ENCODE measurements at places on chromosomes 11 and 22.

GRCh38 chr11:129894278-129895125 lies 876 bp downstream of the NFRKB start:
- peak; percentile 11 for DNase-seq

DNA sequence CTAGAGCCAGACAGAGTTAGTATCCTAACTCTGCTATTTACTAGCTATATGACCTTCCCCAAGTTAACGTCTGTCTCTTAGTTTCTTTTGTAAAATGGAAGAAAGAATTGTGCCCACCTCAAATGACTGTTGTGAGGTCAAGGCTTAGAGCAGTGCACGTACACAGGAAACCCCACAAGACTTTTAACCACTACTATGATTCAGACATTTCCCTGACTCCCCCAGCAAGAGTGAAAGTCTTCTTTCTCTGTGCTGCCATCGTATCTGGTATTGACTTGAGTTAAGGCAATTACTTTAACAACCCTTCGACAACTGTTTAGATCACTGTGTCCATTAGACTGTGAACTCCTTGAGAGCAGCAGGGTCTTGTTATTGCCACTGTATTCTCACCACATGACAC lies 2.6 kb upstream of the OR52W1 start:
- DNase-seq: no peak

GRCh38 chr11:74775762-74776161 lies 27.1 kb downstream of the RNF169 start:
- no peak for DNase-seq

DNA sequence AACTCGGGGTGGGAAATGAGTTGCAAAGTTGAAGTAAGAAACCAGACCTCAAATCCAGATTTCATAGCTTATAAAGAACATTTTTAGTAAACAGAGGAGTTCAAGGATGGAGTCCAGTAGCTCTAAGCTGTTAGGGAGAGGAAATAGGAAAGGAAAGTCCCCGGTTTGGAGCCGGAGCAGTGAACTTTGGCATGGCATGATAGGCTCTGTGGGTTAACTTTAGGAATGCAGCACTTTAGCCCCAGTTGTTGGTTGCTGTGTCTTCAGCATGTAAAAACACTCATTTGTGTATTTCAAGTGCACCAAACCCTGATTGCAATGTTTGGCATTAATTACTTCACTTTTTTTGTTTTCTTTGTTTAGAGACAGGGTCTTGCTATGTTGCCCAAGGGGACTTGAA lies 8.6 kb upstream of the PIK3IP1 start:
- no peak for DNase-seq

GRCh38 chr11:17397311-17398002 lies 9.0 kb upstream of the KCNJ11 start:
- no peak for DNase-seq

DNA sequence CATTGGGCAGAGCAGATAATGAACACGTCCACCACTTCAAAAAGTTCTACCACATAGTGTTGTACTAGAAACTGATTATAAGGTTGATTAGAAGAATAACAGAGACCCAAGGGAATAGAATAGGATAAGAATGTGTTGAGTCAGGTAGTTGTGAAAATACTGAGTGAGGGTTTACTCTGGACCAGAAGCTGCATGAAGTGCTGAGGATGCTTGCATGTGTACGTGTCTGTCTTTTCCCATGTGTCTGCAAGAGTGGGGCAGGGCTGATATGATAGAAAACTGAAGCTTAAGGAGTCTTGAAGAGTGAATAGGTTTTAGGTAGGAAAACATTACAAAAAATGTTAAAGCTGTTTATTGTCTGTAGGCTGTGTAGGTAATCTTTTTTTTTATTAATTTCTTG lies 20.6 kb downstream of the TRPC6 start:
- DNase-seq: no peak

- no peak for DNase-seq
Measured at GRCh38 chr22:50498322-50498890, 9.1 kb downstream of the LMF2 start.

DNA sequence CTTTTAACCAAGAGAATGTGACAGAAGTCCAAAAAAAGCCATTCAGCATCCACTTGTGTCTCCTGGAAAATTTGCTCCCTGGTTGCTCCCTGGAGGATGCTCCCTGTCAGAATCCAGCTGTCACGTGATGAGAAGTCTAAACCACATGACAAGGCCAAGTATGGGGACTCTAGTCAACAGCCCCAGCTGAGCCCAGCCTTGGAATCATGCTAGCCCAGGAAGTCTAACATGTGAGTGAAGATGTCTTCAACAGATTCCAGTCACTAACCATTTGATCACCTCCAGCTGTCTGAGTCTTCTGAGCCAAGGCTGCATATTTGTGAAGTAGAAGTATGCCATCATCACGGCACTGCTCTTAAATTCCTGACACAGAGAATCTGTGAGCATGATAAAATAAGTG lies 4.2 kb downstream of the OR56B4 start:
- no peak for DNase-seq

GRCh38 chr22:30863081-30863833 lies 105.3 kb downstream of the MORC2 start:
- DNase-seq: no peak

DNA sequence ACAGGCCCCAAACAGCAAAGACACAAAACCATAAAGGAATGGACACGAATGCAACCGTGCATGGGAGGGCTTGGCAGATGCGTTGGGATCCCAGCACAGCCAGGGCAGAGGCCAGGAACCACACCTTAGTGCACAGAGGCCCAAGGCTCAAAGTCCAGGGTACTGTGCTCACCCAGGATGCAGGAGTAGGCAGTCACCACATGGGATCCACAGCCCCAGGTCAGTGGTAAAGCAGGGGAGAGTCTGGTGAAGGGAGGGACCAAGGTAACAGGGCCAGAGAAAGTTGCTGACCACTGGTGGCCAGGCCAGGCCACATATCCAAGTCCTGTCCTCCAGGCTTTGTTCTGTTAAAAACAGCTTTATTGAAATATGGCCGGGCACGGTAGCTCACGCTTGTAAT lies 6.5 kb upstream of the CERK start:
- no peak for DNase-seq

GRCh38 chr11:64518928-64519327 lies 72.1 kb upstream of the SLC22A12 start:
- no peak for DNase-seq

DNA sequence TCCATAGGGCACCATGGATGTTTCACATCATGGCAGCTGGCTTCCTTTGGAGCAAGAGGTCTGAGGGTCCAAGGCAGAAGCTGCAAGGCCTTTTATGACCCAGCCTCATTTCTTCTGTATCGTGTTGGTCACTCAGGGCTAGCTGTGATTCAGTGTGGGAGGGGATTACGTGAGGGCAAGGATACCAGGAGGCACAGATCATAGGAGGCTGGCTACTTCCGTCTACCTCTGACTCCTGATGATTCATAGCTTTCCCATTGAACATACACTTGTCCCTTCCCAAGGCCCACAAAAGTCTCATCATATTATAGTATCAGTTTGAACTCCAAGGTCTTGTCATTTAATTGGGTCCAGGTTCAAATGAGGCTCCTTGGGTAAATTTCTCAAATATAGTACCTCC lies 135.3 kb upstream of the ZBED5 start:
- no peak for DNase-seq

GRCh38 chr11:116511684-116512083 lies 261.1 kb downstream of the BUD13 start:
- DNase-seq: no peak

- DNase-seq: no peak
Measured at GRCh38 chr11:116042146-116042545, 537.9 kb upstream of the CADM1 start.

DNA sequence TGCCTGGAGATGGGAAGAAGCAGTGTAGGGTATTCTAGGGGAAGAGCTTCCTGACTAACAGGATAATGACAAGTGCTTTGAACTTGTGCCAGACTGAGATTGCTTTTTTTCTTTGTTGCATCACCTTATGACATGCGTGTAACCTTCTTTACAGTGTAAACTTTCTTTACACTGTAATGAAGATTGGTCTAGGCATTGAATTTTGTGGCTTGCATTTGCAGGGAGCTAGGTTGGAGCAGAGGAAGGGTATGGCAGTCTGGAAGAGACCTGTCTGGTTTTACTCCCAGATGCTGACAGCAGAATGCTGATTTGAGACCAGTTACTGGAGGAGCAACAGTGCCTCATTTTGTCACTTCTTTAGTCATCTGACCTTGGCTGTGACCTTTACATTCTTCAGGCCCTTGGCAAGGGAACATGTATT lies 5.6 kb downstream of the DDB2 start:
- no peak for DNase-seq

- DNase-seq: no peak
Measured at GRCh38 chr22:26898946-26899605, 241.7 kb downstream of the MIAT start.

- DNase-seq: no peak
Measured at GRCh38 chr11:606245-606644, 9.5 kb downstream of the IRF7 start.

- no peak for DNase-seq
Measured at GRCh38 chr11:71465054-71465453, 12.1 kb downstream of the NADSYN1 start.

DNA sequence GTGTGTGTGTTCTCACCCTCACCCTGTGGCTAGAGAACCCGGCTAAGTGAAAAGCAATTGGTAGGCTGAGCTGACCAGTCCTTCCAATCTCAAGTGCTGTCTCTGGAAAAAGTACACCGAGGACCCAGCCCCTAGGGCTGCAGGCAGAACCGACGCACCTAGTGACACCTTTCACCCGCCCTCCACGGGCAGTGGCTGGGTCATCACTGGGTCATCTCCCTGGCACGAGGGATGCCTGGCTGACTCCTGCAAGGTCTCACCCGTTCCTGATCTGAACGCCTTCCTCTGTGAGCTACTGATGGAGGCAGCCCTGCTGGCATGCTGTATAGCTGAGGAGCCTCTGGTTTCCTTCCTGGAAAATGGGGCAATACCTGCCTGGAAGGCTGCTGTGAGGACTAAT lies 311.5 kb downstream of the NTM start:
- DNase-seq: no peak

- no peak for DNase-seq
Measured at GRCh38 chr11:114001416-114001815, 26.5 kb downstream of the HTR3A start.

- DNase-seq: no peak
Measured at GRCh38 chr22:19802894-19803735, 42.5 kb downstream of the TBX1 start.

DNA sequence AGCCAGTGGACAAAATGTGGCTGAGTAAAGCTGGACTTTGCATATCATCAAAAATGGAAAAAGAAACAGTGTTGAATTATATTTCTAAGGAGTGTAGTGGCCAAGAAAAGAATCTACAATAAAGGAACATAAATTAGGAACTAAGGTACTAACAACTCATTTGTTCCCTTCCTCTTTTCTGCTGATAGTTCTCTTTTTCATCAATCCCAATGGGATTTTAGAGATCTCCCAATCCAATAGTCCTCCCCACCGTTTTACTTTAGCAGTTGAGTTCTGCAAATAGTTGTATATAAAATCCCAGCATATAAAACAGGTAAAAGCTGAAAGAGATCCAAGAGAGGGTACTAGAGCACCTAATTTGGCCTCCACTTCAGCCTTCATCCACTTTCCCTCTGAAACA lies 2.0 kb downstream of the PRCP start:
- DNase-seq: no peak

Data from CMK (cell line).